ENCODE measurements at places on chromosomes 3 and 15. TPM values are rescaled to one million over a fixed set of nuclear protein-coding genes. Genes with fewer than 3 reads are reported as not detected.

The PFKFB4 gene
- total RNA-seq, result 1.3 TPM

The LRRIQ4 gene
- not detected for total RNA-seq

The CNTN3 gene
- total RNA-seq, result not detected

GRCh38 chr3:39211332-39212130 lies 19.1 kb upstream of the XIRP1 start:
- DNase-seq, result no peak

DNA sequence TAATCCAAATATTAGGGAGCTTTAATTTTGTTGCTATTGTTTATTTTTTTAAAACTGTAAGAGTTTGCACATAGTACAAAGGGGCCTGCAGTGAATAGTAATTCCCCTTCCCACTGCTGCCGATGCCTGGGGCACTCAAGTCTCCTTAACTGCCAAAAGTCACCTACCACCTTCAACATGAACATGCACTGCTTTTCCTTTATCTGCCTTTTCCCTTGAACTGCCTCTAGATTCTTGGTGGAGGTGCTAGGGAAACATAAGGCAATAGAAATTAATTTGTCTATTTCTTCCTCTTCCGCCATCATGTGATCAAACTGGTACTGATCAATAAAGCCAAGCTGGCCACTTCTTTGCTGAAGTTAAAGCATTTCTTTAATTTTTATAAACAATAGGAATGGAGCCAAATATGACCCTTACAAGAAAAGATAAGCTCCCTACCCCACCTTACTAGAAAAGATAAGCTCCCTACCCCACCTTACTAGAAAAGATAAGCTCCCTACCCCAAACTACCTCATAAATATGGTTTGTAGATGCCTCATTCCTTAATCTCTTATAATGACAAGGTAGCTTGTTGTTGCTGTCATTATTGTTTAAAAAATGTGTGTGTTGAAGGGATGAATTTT lies 17.4 kb upstream of the ACAP2 start:
- DNase-seq, result no peak

- no peak for DNase-seq
Observed at GRCh38 chr3:168489301-168489700, 393.6 kb upstream of the GOLIM4 start.
